ENCODE measurements at places on chromosomes 4 and X.

DNA sequence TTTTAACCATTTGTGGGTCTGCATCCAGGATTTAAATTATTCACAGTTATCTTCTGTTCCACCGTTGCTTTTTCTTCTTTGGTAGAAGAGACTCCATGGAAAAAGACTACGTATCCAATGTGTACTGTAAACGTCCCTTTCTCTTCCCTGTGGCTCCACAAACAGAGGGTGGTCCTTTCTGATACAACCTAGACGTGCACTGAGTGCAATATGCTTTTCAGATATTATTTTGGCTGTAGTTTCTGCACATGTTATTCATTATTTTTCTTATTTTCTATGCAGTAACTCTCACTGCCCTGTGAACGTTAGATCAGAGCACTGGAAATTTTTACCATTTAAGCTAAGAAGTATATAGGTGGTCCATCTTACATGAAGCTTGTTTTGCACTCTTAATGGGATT lies 72.7 kb downstream of the SHISA3 start:
- no peak for DNase-seq

DNA sequence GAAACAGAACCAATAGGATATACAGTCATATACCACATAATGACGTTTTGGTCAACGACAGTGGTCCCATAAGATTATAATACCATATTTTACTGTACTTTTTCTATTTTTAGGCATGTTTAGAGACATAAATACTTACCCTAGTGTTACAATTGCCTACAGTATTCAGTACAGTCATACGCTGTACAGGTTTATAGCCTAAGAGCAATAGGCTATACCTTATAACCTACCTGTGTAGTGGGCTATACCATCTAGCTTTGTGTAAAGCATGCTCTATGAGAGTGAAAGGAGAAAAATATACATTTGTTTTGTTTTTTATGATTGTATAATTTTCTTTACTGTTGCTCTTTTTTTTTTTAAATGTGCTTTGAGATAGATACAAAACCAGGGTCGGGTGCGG lies 52.0 kb upstream of the PABPC1L2A start:
- no peak for DNase-seq

GRCh38 chr4:72397314-72397713 lies 171.7 kb downstream of the ADAMTS3 start:
- no peak for DNase-seq

- DNase-seq: no peak
Measured at GRCh38 chr4:120139392-120139791, 72.7 kb upstream of the MAD2L1 start.

GRCh38 chr4:139849219-139849618 lies 183.6 kb downstream of the MGST2 start:
- DNase-seq: no peak

GRCh38 chrX:63664083-63664482 lies 120.9 kb downstream of the ARHGEF9 start:
- DNase-seq: no peak

DNA sequence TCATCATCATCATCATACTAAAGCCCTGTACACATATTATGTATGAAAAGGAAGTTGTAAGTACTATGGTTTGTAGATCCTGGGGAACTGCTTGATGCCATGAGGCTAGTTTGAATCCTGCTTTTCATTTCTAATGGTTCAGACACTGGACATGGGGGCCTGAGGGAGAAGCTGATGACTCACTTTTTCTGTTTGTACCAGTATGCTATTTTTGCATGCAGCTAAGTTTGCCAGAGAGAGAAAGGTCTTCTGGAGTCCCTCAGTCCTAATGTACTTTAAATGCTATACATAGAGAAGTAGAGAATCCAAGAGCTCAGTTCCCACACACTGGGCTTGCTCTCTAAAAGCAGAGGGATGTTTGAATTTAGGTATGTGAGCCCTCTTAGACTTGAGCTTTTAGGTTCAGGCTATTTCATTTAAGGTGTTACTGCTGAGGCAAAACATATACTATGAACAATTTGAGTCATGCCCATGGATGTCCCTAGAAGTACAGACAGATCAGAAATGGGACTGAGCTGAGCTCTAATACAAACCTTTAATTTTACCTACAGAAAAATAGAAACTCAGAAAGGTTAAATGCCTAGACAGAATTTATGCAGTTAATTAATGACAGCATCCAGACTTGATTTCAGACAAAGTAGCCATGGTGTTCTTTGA lies 17.6 kb upstream of the HS3ST1 start:
- no peak for DNase-seq
